ENCODE measurements at places on chromosomes 7 and 10.

GRCh38 chr10:23692736-23693135 is 253.9 kb downstream of the OTUD1 start:
- DNase-seq: no peak

- no peak for DNase-seq
These were observed 42.9 kb upstream of the PCBD1 start for GRCh38 chr10:70931168-70931815.

GRCh38 chr7:41869091-41869490 is 166.2 kb upstream of the INHBA start:
- DNase-seq: no peak

DNA sequence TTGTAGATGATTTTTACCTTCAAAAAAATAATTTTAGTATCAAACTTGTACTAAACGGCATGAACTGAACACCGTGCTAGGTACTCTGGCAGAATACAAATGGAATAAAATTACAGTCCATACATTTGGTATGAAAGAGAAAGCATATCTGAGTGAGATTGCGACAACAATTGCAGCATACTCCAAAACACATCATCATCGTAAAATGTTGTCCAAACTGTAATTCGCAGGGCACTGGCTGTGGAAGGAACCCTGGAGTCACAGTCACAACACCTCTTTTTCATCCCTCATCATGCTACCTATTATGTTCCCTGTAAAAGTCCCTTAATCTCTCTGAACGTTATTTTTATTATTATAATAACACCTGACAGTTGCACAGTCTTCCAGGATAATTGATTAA is 13.5 kb downstream of the CREM start:
- no peak for DNase-seq

- DNase-seq: no peak
These were observed 65.6 kb downstream of the PTPRZ1 start for GRCh38 chr7:121938429-121938996.
